Fibroblast of skin of abdomen (primary cell): ENCODE measurements at places on chromosomes 16 and 17.

GRCh38 chr16:84079664-84080063 is 37.1 kb upstream of the SLC38A8 start:
- no peak for DNase-seq

GRCh38 chr16:55543472-55543871 is 23.0 kb upstream of the CAPNS2 start:
- DNase-seq, result peak; percentile 32

DNA sequence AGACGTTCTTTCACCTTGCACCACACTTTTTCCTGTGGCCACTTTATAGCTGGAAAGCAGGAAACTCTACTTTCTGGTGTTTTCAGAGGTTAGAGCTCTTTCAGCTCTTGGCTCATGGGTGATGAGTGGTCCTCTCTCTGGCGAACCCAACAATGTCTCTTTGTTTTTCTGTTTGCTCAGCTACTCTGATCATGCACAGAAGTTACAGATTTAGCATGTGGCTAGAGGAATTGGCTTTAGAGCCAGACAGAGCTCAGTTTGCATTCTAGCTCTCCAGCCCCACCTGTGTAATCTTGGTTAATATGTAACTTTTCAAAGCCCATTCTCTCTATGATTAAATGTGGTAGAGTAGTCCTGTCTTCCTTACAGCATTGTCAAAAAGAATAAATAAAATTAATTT is 225.2 kb downstream of the HAPSTR1 start:
- no peak for DNase-seq

DNA sequence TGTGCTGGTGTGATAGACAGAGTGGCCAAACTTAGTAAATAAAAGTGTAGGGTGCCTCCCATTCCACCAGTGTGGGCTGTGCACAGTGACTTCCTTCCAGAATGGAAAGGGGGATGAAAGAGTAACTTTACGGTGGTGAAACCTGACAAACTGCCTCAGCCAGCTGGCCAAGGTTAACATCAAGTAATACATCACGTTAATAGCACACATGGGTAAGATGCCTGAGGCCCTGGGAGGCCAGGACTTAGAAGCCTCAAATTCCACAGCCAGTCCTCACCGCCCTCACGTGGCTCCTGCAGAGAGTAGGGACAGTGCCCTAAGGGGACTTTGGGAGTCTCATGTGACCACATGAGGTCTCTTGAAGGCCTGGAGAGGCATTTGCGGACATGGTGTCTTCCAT is 14.1 kb downstream of the RMI2 start:
- DNase-seq, result peak; percentile 94

- DNase-seq, result peak; percentile 76
Measured at GRCh38 chr17:44601539-44601938, 44.3 kb downstream of the FZD2 start.

- peak; percentile 92 for DNase-seq
Measured at GRCh38 chr17:68909066-68909465, 46.1 kb downstream of the ABCA8 start.

- DNase-seq, result no peak
Measured at GRCh38 chr16:27182906-27183405, 20.4 kb upstream of the KDM8 start.

- no peak for DNase-seq
Measured at GRCh38 chr17:59496178-59496577, 69.2 kb upstream of the DHX40 start.
